ENCODE measurements at places on chromosomes 3 and 15.
A peak's percentile ranks its signal among the peaks of the same experiment; 100 is the strongest.

DNA sequence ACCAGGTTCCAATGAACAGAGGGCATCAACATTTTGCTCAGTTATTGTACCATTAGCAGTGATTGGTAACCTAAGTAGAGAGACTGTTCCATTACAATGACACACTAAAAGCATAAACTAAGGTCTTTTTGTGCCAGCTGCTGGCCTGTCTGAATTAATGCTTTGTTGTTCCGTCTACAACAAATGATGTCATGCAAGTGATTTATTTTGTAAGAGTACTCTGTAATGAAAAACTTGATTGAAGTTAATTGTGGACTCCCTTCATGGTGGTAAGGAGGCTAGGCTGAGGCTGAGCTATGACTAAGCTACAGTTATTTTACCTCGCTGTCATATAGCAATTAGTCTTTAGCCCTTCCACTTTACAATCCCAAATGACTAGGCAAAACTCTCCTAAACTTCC, 23.2 kb downstream of the RCN2 start:
- DNase-seq: no peak

DNA sequence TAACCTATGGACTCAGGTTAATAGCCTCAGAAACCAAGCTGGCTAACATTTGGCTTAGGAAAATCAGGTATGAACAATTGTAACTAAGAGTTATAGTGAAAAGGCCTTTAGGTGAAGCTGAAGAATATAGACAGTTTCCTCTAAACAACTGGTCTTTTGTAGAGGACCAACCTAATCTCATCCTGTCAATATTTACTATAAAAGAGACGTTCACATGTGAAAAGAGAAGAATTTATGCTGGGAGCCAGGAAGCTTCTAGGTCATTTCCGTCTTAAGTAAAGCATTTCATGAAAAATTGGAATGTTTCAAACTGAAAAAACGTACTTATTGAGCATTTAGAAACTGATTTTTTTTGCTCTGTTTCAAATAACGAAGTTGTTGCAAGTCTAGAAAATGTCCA, 764.3 kb upstream of the GOLIM4 start:
- no peak for DNase-seq

GRCh38 chr3:159620281-159620680, 368.4 kb upstream of the IL12A start:
- DNase-seq: no peak

DNA sequence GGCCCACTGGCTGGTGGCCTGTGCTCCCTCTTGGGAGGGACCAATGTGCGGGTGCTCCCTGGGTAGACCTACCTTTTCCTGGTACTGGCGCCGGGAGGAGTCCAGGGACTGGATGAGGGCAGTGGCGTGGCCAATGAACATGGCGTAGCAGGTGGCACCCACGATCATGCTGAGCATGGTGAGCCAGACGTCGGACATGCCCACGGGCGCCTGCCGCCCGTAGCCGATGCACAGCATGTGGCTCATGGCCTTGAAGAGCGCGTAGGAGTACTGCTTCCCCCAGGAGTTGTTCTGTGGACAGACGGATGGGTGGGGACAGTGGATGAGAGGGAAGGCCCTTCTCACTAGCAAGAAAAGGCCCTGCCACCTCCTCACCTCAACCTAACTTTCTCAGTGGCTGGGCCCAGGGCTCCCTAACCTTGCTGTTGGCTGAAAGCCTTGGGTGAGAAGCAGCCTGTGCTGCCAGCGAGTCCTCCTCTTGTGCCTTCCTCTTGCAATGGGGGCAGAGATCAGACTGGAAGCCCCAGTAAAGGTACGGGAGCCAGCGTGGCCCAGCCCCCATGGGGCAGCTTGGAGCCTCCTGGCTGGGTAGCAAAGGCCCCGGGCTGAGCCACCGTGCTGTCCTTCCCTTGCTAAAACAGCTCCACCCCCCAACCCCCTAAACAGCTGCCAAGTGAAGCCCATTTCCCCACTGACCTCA, 39.1 kb downstream of the HCN4 start:
- no peak for DNase-seq

GRCh38 chr15:54582863-54583643, 604.8 kb downstream of the UNC13C start:
- DNase-seq: no peak

DNA sequence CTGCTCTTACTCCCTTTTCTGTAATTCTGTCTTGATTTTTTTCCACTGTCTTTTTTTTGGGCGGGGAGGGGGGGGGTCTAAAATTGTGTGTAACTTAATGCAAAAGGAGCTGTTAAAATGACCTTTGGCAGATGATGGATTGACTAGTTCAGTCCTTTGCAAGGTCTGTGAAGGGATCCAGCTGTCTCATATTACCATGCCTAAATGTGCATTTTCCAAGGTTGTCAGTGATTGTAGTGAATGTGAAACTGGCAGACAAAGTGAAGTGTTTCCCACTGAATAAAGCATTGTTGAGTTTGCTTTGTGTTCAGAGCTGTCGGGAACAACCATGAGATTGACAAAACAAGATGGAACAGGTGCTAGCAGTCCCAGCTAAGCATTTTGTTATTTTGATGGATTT, 110.1 kb upstream of the SKOR1 start:
- DNase-seq: no peak

DNA sequence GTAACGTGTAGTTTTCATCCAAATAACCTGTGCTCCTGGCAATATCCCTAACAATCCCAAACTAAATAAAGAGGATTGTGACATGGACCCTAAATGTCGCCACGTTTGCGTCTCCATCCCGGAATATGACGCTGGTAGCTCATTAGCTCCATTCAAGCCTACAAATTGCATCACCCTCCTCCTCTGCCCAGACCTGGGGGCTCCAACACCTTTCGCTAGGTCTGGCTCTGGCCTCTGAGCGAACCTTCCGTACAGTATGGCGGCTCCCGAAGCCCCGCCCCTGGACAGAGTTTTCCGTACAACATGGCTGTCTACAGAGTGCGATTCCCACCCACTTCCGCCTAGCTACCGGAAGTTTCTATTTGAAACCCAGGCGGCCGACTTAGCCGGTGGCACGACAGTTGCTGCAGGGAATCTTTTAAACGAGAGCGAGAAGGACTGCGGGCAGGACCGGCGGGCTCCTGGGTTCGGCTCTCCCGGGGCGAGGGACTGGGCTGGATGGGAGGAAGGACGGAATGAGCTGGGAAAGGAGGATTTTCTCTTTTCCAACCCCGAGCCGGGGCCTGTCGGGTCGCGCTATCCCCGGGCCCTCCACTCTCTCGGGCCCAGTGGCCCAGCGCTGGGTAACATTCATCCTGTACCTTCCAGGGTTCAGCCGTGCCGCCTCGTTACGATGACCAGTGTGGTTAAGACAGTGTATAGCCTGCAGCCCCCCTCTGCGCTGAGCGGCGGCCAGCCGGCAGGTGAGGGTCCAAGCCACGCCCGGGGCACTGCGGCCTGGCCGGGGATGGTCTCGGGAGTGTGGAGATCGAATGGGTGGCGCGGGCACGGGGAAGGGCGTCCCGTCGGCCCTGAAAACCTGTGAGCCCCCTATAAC, at the start of gene KNSTRN:
Gene KNSTRN (plus strand): TSS at position 142 of the 877 bp plus-strand sequence. CDS start 115 bp downstream, at position 257.
- DNase-seq: peak; percentile 87

DNA sequence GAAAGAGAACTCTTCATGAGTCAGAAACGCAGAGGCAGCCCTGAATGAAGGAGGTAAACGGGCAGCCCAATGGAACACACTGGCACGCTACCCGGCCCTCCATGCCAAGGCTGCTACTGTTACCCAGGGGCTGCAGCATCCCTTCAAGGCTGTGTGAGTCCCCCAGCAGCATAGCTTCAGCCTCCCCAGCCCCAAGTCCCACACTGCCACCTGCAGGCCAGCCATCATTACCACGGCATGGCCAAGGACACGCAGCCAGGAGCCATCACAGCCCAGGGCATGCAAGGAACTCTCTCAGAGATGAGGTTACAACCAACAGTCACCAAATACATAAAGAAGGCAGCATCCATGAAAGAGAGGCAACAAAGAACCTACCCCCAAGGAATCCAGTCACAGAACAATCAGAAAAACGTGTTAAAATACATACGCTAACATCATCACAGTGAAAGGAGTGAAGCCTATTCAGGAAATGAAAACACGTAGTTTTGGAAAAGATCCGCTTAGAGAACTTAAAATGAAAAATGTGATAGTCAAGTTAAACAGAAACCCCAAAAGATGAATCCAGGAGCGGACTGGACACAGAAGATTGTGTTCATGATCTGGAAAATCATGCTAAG, 22.4 kb downstream of the PLA2G4F start:
- peak; percentile 51 for DNase-seq

DNA sequence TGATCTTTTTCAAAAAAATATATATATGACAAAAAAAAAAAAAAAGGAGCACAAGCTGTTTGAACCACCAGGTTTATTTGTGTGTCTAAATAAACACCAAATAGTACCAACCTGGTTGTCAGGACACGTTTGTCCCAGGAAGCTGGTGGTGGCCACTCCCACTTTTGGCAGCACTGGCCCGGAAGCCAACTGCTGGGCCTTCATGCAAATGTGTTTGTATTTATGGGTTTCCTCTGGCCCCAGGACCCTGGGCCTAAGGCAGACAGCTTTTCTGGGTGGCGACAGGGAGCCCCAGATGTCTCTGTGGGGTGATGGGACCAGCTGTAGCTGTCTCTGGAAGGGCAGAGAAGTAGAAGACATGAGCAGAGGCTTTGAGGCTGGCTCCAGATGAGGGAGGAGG, 31.6 kb downstream of the PRKCD start:
- no peak for DNase-seq

GRCh38 chr15:55239440-55240124, 42.8 kb upstream of the RSL24D1 start:
- DNase-seq: no peak

- DNase-seq: no peak
Measured at GRCh38 chr15:95591270-95591669, 739.2 kb upstream of the NR2F2 start.

- no peak for DNase-seq
Measured at GRCh38 chr3:101377796-101378195, 57.4 kb upstream of the IMPG2 start.

All from NCI-H1694 (cell line).